ENCODE measurements at places on chromosomes 6 and 20.

- no peak for DNase-seq
Observed at GRCh38 chr6:152087096-152087495, 279.6 kb downstream of the ESR1 start.

DNA sequence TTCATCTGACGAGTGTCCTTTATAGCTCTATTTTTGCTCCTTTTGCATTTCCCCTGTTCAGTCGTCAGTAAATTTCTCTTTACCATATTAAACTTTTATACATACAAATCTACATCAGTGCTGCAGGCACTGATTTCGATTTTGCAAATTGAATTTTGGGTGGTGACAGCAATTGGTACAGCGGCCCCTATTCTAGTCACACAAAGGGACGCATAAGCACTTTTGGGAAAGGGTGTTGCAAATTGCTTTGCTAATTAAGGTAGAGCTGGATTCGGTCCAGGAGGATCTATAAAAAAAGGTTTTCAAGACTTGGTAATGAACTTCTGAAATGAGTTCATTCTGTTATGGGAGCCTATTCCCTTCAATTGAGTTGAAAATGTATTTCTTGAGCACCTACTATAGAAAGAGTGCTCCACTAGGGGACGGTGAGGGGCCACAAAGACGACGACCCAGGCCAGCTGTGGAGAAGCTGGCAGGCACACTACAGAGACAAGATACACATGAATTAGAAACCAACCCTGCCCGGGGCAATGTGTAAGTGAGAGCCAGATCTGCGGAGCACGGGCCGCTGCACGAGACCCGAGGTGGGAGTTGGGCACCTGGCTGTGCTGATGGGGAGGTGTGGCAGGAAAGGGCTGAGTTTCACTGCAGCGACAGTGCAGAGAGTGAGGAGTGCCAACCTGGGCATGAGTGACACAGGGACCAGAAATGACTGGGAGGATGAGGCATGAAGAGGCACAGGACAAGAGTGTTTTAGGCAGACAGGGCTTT, 5.4 kb downstream of the UQCC2 start:
- no peak for DNase-seq

DNA sequence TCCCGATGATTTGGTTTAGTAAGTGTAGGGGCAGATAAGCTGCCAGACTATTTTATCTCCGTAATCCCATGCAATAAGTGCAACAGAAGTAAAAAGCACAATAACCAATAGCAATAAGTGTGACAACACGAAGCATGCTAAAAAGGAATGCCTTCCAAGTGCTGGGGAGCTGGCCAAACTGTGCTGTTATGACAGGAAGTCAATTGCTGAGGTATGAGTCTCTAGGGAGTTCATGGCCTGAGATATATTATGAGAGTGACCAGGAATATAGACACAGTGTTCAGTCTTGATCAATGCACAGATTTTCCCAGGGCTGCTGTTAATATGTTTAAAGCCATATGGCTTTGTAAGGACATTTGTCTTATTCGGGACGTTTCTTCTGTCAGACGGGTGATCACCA, 10.5 kb upstream of the ANGPT4 start:
- DNase-seq, result no peak

DNA sequence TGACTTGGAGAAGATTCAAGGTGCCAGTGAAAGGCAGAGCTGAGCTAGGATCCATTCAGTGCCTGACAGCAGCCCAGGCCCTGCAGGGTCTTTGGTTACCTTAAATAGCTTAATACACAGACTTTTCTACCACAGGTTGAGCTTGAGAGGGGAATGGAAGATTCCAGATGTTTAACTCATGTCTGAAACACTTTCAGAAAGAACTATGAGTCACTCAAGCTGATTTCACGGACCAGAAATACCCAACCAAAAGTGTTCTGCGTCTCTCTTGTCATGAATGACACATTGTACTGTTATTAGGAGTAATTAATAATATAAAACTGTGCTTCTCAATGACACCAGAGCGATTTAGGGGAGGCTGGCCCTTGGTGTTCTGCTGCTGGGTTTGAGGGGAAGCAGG, 6.4 kb upstream of the PMEPA1 start:
- no peak for DNase-seq

- DNase-seq, result no peak
Observed at GRCh38 chr20:58987790-58988564, 6.9 kb downstream of the NELFCD start.

GRCh38 chr6:8658416-8658815, 223.1 kb upstream of the SLC35B3 start:
- no peak for DNase-seq

GRCh38 chr6:131251590-131252199, 116.4 kb downstream of the AKAP7 start:
- no peak for DNase-seq

- DNase-seq, result no peak
Observed at GRCh38 chr20:4038047-4038459, 22.7 kb upstream of the RNF24 start.

GRCh38 chr20:46129955-46130481, 11.9 kb downstream of the CD40 start:
- DNase-seq, result no peak

DNA sequence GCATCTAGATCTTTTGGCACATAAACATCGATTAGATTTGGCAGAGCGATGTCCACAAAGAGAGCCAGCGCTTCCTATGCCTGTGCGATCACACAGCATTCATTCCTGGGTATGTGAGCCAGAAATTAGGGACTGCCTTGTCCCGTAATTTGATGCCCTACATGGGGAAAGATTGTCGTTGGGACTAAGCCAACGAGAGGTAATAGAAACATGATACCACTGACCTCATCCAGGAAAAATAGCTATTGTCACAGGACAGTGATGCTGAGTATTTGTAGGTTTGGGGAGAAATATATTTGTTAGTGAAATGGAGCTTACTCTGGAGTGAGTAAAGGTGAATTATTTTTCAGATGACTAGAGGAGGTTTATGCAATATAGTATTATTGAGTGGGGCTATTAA, 154.0 kb downstream of the TSHZ2 start:
- no peak for DNase-seq

GRCh38 chr6:2877057-2877882, 25.8 kb downstream of the SERPINB9 start:
- DNase-seq, result no peak

DNA sequence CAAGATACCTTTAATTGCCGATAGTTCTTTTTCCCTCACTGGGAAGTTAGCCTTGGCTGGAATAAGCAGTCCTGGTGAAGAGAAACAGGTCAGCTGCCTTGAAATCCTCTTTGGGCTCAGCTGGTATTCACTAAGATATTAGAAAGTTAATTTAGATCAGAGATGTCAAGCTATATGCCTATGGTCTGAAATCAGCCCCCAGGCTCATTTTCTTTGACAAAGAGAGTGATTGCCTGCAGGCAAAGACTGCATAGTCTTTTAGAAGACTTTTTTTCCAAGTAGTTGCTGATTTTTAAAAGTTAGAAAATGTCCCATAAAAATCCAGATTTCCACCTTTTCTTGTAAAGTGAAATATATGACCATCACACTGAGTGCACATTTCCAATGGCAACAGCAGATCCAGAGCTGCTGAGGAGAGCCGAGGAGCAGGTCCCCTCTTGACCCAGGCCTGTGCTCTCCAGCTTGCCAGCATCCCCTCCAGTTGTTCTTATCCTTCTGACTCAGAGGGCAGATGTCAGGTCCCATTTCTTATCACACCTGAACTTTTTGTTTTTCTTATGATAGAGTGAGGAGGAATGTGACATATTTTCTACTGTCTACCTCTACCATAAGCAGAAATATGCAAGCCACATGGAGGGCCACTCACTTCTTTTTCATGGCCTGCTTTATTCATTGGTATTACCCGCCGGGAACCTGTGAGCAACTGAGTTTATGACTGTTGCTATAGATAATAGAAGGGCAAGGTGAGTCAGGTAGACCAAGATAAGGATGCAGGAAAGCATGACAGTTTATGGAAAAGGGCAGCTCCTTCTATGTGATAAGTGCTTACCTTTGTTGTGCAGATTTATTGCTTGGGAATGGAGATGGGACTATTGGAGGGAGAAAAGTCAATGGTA, 17.6 kb upstream of the L3MBTL3 start:
- DNase-seq, result no peak

All from iPS DF 19.7 (cell line).